ENCODE measurements at places on chromosomes 3 and 15.
A peak's percentile ranks its signal among the peaks of the same experiment; 100 is the strongest.

DNA sequence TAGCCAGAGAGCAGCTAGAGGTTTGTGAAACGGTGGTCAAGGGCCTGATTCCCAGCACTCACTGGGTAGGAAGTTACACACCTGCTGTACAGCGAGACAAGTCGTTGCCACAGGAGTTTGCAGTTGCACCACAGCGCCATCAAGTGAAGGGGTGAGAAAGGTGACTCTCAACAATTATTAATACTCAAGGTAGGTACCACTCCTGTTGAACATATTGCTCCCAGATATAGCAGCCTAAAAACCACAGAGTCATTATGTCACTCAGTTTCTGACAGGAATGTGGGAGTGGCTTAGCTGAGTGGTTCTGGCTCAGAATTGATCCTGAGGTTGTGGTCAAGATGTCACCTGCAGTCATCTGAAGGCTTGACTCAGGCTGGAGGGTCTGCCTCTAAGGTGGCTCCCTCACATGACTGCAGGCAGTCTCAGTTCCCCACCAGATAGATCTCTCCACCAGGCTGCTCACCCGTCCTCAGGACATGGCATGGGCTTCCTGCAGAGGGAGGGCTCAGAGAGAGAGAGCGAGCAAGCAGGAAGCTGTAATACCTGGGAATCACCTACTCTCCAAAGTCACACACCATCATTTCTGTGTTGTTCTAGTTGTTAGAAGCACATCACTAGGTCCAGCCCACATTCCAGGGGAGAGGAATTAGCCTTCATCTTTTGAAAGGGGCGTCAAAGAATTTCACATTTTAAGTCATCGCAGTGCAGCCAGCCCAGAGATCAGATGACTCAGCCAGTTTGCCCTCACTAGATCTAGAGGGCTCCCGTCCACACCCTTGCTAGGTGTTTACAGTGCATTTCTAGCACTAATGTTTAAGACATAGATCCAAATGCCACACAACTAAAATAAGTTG, 17.0 kb upstream of the ANO10 start:
- no peak for DNase-seq

- no peak for DNase-seq
Measured at GRCh38 chr15:95475067-95475466, 855.4 kb upstream of the NR2F2 start.

GRCh38 chr15:31212326-31213080, 111.0 kb upstream of the TRPM1 start:
- DNase-seq: no peak

DNA sequence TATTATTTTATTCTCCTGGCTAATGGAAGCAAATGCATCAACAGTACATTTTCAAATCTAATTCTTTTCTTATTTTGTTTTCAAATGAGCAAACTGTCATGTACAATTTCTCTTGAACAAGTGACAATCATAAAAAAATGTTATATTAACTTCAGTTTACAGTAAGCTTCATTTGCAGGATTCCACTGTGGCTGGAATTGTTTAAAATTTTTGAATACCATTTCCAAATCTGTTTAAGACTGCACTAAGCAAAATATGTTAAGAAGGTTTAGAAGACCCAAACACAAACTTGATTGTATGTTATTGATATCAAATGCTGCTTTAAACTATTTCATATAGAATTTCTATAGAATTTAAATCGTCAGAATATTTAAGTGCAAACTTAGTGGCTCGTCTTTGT, 92.8 kb downstream of the ZNF280D start:
- DNase-seq: no peak

- DNase-seq: no peak
Measured at GRCh38 chr3:184348057-184348382, 10.6 kb downstream of the FAM131A start.

DNA sequence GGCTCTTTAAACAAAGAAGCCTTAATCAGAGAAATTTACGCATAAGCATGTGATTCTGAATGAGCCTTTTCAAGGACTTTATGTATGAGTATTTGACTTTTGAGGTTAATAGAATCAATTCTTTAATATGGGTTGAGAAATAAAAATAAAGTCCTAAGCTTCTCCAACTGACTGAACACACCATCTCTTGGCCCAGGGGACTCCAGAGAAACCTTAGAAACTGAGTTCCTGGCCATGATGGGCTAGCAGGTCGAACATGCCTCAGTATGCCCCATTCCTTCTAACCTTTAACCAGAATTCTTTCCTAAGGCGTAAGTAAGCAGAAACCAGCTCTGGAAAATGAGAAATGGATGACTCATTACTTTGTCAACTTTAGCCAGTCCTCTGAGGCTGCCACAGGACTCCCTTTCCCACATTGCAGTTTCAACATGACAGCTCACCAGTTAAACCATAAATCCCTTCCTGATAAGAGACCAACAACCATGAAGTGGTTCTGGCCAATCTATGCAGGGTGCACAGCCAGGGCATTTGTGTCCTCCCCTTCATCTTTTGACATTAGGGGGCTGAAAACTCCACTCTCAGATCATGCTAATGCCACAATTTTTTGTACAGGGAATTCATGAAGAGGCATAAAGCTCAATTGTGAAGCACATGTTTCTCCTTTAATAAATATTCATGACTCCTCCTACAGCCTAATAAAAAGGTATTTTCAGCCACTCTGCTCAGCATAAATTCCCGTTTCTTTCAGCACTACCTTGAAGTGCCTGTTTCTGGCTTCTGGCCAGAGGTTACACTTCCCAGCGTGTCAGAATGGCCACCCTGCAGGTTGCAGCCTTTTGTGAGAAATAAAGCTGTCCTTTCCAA, 33.3 kb downstream of the TM4SF18 start:
- DNase-seq: peak; percentile 94

Measured in cardiac fibroblast (primary cell).